ENCODE measurements at places on chromosomes 12 and 14. TPM values are rescaled to one million over a fixed set of nuclear protein-coding genes. Genes with fewer than 3 reads are reported as not detected.

Gene TIGAR
- total RNA-seq = 2.6 TPM

Gene E2F7
- total RNA-seq = 8.7 TPM

Gene LTBP2
- total RNA-seq = 1.3 TPM

Gene KLHL33
- not detected for total RNA-seq

Gene NFYB
- total RNA-seq = 22.5 TPM

Gene STON2
- 28.5 TPM for total RNA-seq

Gene LMNTD1
- total RNA-seq = not detected

Gene SIX1
- total RNA-seq = not detected

Measured in H7 (cell line).